ENCODE measurements at places on chromosomes 11 and 22.

DNA sequence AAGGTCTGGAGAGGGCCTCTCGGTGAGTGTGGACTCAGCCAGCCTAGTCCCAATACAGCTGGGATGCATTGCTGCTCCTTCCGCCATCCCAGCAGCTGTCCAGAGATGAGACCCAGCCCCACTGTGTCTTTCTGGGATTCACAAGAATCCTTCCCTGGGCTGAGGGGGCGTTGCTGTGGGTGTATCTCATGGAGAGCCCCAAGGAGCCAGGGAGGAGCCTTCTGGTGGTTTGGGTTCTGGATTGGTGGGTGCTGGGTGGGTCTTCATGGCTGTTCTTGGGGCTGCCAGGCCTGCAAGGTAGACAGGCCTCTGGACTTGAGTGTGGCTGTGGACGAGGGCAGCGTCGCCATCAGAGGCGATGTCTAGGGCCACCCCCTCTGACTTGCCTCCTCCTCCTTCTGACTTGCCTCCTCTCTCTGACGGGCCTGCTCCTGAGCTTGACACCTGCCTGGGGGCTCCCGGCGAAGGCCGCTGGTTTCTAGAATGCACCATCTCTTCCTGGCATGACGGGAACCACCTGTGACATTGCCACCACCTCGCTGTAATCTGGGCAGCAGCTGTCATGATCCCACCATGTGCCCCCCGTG lies 17.2 kb downstream of the KCNQ1 start:
- no peak for DNase-seq

DNA sequence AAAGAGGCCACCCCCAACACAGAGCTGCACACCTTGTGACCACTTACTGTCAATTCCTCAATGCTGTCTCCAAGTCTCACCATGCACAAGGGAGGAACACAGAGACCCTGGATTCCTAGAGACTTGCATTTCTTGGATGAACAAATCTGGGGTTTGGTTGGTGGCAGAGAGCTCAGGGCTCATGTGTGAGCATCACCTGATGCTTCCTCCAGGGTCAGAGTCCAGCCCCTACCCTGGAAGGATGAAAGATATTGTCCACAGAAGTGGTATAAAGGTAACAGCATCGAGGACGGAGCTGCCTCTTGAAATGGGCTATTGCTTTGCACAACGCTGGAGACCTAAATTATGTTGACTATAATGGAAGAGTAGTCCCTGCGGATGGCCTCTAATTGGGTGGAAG lies 36.0 kb downstream of the GGTLC2 start:
- no peak for DNase-seq

DNA sequence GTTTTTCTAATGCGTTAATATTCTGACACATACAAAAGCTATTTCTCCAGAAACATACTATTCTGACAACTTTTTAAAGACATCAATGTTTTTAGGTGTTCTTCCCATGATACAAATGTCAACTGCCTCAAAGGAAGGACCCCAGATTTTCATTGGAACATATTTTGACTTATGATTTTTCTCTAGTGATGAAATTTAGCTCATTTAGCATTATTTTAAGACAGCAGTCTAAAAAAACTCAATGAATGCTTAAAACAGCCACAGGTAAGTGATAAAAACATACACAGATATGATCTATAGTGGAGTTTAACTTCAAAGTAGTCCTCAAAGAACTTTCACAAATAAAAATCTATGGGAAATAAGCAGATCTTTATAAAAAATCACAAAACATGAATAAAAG lies 24.9 kb downstream of the XKR3 start:
- DNase-seq = no peak

GRCh38 chr22:44891293-44891747 lies 118.5 kb downstream of the PHF21B start:
- no peak for DNase-seq

GRCh38 chr11:30984827-30985226 lies 384.7 kb downstream of the DCDC1 start:
- no peak for DNase-seq

- DNase-seq = no peak
These were observed 471 bp upstream of the CEP126 start for GRCh38 chr11:101914341-101914737.

GRCh38 chr11:69508974-69509373 lies 27.5 kb downstream of the LINC01488 start:
- no peak for DNase-seq

GRCh38 chr11:36583667-36584066 lies 10.6 kb upstream of the IFTAP start:
- DNase-seq = no peak

DNA sequence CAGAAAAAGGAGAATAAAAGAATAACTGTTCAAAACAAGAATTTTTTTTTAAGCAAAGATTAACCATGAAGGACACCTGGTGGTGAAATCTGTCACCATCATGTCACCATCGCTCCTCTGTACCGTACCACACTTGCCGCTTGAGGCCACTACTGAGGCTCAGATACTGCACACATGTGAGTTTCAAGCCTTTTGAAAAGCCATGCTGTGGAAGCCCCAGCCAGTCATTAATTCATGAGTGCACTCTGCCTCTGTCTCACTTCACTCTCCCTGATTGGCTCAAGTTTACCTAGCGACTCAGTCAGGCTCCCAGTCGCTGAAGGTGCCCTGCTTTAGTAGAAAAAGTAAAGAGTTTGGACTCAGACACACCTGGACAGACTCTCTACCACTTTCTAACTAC lies 6.6 kb upstream of the MS4A12 start:
- DNase-seq = no peak

- no peak for DNase-seq
These were observed 35.7 kb downstream of the SMCO4 start for GRCh38 chr11:93507517-93507916.

- DNase-seq = no peak
These were observed 161.8 kb downstream of the CASP12 start for GRCh38 chr11:104736502-104736901.

DNA sequence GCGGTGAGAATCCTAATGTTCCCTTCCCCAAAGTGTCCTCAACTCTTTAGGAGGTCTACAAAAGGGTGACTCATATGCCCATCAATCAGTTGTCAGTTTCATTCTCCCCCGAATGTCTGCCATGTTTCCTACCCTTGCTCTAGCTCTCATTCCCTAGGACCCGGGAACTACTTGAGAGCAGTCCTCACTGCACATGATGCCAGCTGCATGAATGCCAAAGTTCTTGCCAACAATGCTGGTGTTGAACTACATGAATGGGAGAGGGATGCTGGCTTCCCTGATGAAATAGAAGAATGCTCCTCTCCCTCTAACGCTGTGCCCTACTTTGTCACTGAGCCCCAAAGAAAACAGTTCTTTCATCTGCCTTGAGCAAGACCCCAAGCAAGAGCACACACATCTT lies 12.5 kb upstream of the FSHB start:
- no peak for DNase-seq

DNA sequence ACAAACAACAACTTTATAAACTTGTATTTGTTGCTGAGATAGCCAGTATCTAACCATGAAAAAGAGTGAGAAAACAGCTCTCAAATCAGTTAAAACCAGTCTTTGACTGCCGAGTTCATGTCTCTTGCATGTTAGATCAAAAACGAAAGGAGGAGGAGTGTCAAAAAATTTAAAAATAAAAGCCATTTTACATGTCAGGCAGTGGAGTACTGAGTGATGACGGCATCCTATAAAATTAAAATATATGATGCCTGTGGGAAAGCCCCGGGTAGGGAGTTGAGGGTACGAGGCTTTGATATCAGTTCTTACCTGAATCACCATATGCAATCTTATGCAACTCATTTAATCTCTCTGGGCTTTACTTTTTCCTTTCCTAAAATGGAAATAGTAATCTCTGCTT lies 117.3 kb downstream of the ETS1 start:
- no peak for DNase-seq

DNA sequence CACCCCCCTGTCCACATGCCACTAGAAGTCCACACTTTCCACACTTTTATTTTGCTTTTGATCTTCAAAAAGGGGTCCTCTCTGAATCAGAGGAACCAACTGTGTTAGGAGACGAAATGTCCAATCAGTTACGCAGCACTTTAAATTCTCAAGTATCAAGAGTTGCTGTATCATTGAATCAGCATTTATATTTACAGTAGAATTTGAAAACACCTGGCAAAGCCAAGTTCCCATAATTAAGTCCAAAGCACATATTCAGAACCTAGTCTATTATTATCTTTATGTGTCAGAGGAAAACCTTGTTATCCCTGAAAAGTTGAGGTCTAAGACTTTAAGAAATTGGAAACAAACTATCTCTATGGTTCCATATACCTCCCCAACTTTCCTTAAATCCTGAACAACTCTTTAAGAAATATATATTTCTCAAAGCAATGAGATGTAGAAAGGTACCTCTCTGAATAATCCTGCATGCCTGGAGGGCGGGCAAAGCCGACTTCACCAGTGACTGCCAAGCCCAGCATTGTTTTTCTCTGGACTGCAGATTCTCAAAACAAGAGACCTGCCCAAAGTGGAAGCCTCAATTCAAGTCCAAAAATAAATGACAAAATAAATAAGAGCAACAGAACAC lies 75.9 kb upstream of the ARFGAP3 start:
- no peak for DNase-seq

DNA sequence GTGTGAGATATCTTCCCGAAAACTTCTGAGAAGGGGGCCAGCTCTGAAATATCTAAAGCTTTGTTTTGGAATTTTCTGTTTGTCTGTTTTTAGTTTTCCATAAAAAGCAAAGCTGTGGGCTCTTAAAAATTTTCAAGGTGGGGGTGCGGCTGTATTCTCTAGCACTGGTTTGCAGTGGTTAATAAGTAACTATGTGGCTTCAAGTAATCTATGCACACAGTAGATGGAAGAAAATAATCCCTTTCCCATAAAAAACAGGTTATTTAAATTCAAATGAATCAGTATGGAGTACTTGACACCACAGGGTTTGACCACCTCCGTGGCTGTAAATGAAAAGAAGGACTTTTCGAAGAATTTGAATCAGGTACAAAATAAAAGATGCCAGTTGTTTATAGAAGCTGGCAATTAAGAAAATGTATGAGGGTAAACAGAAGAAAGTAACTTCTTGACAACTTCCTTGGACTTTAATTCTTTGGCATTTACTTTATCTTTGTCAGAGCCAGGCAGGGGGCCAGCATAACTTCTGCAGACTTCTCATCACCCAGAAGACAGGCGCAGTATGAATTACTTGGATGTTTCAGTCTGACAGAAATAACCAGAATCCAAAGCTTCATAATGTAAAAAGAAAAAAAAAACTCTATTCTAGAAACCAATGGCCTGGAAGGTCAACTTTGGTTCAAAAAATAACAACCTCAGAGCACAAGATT lies 981.0 kb downstream of the DLG2 start:
- no peak for DNase-seq

DNA sequence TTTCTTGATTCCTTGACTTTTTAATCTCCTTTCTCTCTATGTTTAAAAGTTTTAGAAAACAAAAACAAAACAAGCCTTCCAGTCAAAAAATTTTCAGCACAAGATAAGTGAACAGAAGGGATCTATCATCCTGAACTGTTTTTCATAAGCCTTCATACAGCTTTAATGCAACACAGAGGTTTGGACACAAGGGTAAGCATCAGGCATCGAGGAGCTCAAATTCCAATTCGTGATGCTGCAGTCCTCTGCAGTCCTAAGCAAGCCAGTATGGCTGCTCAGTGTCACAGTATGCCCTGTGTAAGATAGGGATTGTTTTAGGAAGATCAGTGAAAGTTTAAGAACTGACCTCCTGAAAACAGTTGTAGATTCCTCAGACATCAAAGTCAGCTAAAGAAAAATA lies 740.9 kb downstream of the NTM start:
- no peak for DNase-seq

DNA sequence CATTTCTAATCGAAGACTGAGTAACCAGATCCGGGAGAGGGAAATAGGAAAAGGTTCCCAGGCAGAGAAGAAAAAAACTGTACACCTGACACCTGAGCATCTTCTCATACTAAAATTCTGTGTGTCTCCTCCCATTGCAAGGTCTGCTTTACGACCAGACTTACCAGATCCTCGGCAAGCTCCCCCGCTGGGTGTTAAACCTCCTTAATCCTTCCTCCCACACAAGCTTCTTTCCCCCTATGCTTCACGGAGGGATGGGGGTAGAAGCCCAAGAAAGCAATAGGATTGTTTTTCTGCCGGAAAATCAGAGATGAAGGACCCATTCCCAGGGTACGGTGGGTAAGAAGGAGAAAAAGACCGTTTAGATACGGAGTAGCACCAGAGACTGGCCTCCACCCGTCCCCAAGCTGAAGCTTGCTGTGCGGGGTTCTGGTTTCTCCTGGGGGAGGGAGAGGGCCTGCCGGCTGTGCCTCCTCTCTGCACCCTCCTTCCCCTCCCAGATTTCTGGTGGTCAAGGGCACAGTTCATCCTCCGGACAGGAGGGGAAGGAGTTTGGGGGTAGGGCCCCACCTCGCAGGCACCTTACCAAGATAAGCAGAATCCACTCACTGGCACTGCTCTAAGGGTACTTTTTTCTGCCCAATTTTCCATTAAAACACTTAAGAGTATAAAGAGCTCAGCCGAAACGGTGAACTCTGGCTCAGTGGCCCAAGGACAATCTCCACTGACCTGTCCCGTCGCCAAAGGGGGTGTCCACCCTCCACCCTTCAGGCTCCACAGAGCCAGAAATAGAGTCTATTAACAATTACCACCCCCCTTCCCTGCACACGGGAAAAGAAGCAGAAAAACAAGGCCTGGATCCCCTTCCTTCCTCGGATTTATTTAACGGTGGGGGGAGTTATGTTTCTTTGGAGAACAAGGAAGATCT lies 1.2 kb downstream of the TOB2 start:
- DNase-seq = peak; percentile 32

DNA sequence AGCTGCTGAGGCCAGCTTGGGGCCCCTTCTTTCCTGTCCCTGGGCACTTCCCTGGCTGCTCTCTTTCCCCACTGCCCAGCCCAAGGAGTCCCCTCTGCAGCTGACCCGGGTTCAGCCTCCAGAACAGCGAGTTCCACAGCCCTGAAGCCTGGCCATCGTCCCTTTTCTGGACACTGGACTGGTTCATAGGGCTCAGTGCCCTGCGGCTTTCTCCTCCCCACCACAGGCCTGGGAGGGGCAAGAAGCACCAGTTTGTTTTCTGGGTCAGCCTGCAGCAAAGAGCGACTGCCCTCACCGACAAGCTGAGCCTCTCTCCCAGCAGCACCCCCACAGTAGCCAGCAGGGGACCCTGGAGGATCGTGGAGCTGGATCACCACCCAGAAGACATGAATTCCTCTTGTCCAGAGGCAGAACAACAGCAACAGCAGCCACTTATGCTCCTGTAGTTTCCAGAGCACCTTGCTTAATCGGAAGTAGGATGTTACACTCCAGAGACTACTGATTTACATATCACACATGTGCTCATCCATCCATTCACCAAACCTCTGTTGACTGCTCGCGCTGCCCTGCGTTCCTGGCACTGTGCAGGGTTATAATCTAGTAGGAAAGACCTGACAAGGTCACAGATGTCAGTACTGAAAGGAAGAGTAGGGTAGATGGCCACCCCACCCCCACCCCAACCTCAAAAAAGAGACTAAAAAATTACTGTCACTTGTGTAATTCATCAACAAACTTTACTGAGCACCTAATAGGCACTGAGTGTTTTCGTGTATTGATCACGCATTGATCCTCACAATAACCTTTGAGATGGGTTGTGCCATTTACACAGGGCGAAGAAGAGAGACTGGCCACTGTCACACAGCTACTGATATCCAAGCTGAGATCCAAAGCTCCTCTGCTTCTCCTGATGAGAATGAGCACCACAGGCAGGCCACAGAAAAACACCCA lies 13.0 kb upstream of the CXCR5 start:
- DNase-seq = peak; percentile 35

All from myocyte (in vitro differentiated cells).